ENCODE measurements at places on chromosomes 13 and 19. TPM values are rescaled to one million over a fixed set of nuclear protein-coding genes. Genes with fewer than 3 reads are reported as not detected.

Gene GJA3
- 0.10 TPM for polyA plus RNA-seq

Gene ZIM2
- polyA plus RNA-seq: 2.1 TPM

- DNase-seq: peak; percentile 27
These were observed 275.0 kb upstream of the DACH1 start for GRCh38 chr13:72141855-72142519.

DNA sequence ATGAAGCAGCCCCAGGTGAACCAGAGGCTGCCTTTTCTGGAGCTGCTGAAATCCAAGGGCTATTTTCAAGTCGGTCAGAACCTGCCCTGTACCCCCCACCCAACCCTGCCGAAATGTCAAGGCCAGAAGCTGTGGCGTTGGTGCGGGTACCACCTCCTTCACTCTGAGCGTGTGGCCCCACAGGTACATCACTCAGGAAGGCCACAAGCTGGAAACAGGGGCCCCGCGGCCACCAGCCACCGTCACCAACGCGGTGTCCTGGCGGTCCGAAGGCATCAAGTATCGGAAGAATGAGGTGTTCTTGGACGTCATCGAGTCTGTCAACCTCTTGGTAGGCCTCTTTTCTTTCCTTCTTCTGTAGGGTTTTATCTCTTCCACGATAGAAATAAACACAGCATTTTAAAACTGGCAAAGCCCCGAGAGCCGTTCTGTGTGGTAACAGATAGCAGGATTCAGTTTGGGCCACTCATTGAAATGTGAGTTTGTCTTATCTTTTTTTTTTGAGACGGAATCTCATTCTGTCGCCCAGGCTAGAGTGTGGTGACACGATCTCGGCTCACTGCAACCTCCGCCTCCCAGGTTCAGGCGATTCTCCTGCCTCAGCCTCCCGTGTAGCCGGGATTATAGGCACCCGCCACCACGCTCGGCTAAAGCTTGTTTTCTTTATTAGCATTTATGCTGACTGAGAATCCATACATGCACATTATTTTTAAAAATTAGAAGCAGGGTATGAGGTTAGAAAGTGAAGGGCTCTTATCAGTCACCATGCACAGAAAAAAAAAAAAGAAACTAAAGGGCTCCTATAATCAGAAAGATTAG lies 11.3 kb downstream of the AP1M1 start:
- DNase-seq: no peak

DNA sequence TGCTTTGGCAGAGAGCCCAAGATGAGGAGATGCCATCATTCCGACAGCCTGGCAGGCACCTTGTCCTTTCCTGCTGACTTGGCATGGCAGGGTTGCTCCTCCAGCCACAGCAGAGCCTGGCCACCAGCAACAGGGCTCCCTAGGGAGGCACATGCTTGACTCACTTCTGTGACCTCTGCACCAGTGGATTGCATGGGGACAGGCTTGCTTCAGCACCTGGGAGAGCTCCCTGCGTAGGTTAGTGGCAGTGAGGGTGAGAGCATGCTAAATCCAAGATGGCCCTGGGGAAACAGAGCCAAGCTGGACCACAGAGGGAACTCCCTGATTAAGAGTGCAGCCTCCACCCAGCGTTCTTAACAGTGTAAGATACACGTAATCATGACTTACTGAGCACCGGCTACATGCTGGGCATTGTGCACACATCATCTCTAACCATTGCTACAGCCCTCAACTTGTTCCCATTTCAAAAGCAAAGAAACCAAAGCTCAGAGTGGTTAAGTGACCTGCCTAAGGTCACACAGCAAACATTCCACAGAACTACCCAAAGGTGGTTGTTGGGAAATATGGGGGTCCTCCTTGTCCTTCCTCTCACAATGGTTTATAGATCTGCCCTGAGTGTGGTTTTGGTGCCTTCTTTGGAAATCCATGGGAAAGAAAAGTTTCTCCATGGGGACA lies 116.6 kb upstream of the UQCRFS1 start:
- DNase-seq: peak; percentile 19

GRCh38 chr13:24746618-24747247 lies 17.2 kb upstream of the RNF17 start:
- no peak for DNase-seq
